Fibroblast of lung (primary cell): ENCODE measurements at places on chromosomes 5 and 9. TPM values are rescaled to one million over a fixed set of nuclear protein-coding genes. Genes with fewer than 3 reads are reported as not detected.

DNA sequence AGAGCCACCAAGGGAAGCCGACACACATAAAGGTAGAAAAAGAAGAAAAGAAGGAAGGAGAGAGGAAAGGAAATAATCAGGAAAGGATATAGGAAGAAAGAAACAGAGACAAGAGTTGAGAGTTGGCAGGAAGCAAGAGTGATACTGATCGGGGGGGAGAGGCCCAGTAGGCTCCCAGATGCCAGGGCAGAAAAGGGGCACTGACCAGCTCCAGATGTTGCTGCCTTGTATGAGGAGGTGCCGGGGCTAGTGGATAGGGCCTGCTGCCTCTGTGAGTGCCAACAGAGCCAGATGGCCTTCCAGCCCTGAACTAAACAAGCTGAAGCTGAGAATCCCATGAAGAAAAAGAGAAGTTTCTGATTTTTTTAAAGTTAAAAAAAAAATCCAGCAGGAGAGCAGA lies 82.0 kb upstream of the TRIM32 start:
- no peaks in the 10 kb centered on the region for H3K4me1 ChIP-seq
- H3K4me3 ChIP-seq, result no peak overlapping the region
- H3K27ac ChIP-seq, result no peak overlapping the region
- H3K27me3 ChIP-seq, result no peaks in the 10 kb centered on the region
- H3K36me3 ChIP-seq, result no peaks in the 10 kb centered on the region

GRCh38 chr5:80904533-80905187 lies 55.5 kb upstream of the RASGRF2 start:
- no peaks in the 10 kb centered on the region for H3K36me3 ChIP-seq
- H3K27me3 ChIP-seq, result no peaks in the 10 kb centered on the region
- DNase-seq, result no peak

The PCDHB4 gene
- 0.50 and 0.51 TPM in 2 replicates for total RNA-seq

GRCh38 chr9:36999728-37000333 lies 34.2 kb downstream of the PAX5 start:
- peaks cover 23% of the 10 kb centered on the region for H3K27me3 ChIP-seq
- H3K36me3 ChIP-seq, result no peaks in the 10 kb centered on the region
- peaks cover 3% of the 10 kb centered on the region for H3K4me1 ChIP-seq
- no peak overlapping the region for H3K4me3 ChIP-seq
- no peak overlapping the region for H3K27ac ChIP-seq

GRCh38 chr5:3356016-3356415 lies 239.6 kb upstream of the IRX1 start:
- no peak for DNase-seq
- H3K4me3 ChIP-seq, result no peak overlapping the region
- no peaks in the 10 kb centered on the region for H3K36me3 ChIP-seq

The FCN1 gene
- total RNA-seq, result not detected in 2 replicates

DNA sequence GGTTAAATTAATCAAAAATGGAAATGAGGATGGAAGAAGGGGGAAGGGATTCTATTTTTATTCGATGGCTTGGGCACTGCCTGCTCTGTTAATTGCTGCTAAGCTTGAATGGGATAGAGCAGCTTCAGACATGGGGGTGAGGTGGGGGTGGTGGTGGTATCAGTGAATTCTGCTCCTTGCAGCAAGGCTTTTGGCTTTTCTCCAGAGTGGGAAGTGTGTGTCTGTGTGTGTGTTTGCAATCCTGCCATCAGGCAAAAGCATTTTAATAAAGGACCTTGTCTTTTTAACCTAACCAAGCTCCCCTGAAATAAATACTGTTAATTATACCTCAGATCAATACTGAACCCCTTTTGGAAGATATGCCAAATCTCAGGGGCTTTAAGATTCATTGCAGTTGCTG lies 110.9 kb upstream of the GPR151 start:
- no peaks in the 10 kb centered on the region for H3K27me3 ChIP-seq
- DNase-seq, result no peak
- no peak overlapping the region for H3K27ac ChIP-seq
- H3K4me1 ChIP-seq, result no peaks in the 10 kb centered on the region

GRCh38 chr9:135136481-135136880 lies 49.0 kb downstream of the OLFM1 start:
- no peak overlapping the region for H3K27ac ChIP-seq
- no peaks in the 10 kb centered on the region for H3K27me3 ChIP-seq
- no peak overlapping the region for H3K4me3 ChIP-seq
- no peak for DNase-seq
- H3K36me3 ChIP-seq, result no peaks in the 10 kb centered on the region
- H3K4me1 ChIP-seq, result no peaks in the 10 kb centered on the region

- H3K36me3 ChIP-seq, result no peaks in the 10 kb centered on the region
- H3K27me3 ChIP-seq, result no peaks in the 10 kb centered on the region
- DNase-seq, result no peak
- H3K4me3 ChIP-seq, result no peak overlapping the region
These were observed 450.8 kb upstream of the TLE4 start for GRCh38 chr9:79120941-79121340.

- no peaks in the 10 kb centered on the region for H3K36me3 ChIP-seq
- no peaks in the 10 kb centered on the region for H3K27me3 ChIP-seq
- H3K27ac ChIP-seq, result peak overlapping the region; percentile 22
- peaks cover 14% of the 10 kb centered on the region for H3K4me1 ChIP-seq
- H3K4me3 ChIP-seq, result no peak overlapping the region
These were observed 135.6 kb downstream of the FOXD1 start for GRCh38 chr5:73312872-73313510.

The SEC24A gene
- 17.7 and 20.8 TPM in 2 replicates for total RNA-seq

The NMUR2 gene
- total RNA-seq, result not detected in 2 replicates

- no peaks in the 10 kb centered on the region for H3K27me3 ChIP-seq
- no peak overlapping the region for H3K27ac ChIP-seq
- no peak overlapping the region for H3K4me3 ChIP-seq
- H3K4me1 ChIP-seq, result no peaks in the 10 kb centered on the region
- H3K36me3 ChIP-seq, result no peaks in the 10 kb centered on the region
- DNase-seq, result no peak
These were observed 68.4 kb downstream of the MED10 start for GRCh38 chr5:6309949-6310348.

- H3K4me3 ChIP-seq, result no peak overlapping the region
- H3K36me3 ChIP-seq, result no peaks in the 10 kb centered on the region
- DNase-seq, result no peak
These were observed 497.6 kb downstream of the IRX1 start for GRCh38 chr5:4093236-4093635.

- H3K4me1 ChIP-seq, result no peaks in the 10 kb centered on the region
- DNase-seq, result no peak
- H3K27ac ChIP-seq, result no peak overlapping the region
- no peaks in the 10 kb centered on the region for H3K36me3 ChIP-seq
These were observed 235.9 kb upstream of the FAM174A start for GRCh38 chr5:100299261-100299660.

- H3K27me3 ChIP-seq, result no peaks in the 10 kb centered on the region
- peaks cover 3% of the 10 kb centered on the region for H3K4me1 ChIP-seq
- H3K27ac ChIP-seq, result no peak overlapping the region
- DNase-seq, result no peak
- peaks cover 15% of the 10 kb centered on the region for H3K36me3 ChIP-seq
- H3K4me3 ChIP-seq, result no peak overlapping the region
These were observed 34.9 kb upstream of the HMCN2 start for GRCh38 chr9:130230631-130231030.

- H3K36me3 ChIP-seq, result no peaks in the 10 kb centered on the region
- no peaks in the 10 kb centered on the region for H3K4me1 ChIP-seq
- no peak overlapping the region for H3K4me3 ChIP-seq
These were observed 12.3 kb upstream of the SKP1 start for GRCh38 chr5:134189031-134189430.

The SOX30 gene
- total RNA-seq, result under 0.01 TPM in 1 of 2 replicates, not detected in the other

The ANGPTL2 gene
- 108 and 163 TPM in 2 replicates for total RNA-seq

DNA sequence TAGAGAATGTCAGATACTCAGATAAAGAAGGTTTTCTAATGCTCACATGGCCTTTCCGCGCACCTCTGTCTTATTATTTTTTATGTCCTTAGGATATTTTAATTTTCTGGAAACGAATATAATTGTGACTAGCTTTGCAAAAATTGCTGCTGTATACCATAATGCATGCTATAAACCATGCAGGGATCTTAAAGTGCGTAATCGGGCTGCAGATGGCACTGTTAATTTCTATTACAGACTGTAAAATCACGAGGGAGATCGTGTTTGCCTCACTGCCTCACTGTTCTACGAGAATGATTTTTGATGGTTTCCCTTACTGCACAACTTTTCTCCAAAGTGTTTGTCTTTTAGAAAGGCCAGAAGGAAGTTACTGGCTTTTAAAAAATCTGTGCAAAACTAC lies 356.1 kb downstream of the TUSC1 start:
- H3K4me1 ChIP-seq, result no peaks in the 10 kb centered on the region
- no peak for DNase-seq
- H3K4me3 ChIP-seq, result no peak overlapping the region
- H3K36me3 ChIP-seq, result no peaks in the 10 kb centered on the region
- H3K27me3 ChIP-seq, result no peaks in the 10 kb centered on the region
- no peak overlapping the region for H3K27ac ChIP-seq

DNA sequence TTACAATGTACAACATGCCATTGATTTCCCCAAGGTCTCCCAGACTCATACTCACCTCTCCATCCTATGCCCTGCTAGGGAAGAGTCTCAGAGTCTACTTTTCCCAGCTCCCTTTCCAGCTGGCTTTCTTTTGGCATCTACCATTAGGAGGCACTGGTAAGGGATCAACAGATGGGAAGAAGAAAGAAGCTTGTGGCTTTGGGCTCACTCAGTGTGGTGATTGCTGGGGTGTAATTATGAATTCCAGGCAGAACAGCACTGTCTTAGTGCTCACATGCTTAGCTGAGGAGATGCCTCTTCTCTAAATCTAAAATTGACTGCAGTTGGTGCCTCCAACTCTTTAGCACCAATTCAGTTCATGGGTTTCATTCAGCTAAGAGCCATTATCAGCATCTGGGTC lies 330.0 kb downstream of the PSAT1 start:
- no peak for DNase-seq
- H3K4me1 ChIP-seq, result no peaks in the 10 kb centered on the region
- H3K4me3 ChIP-seq, result no peak overlapping the region
- no peaks in the 10 kb centered on the region for H3K27me3 ChIP-seq
- H3K36me3 ChIP-seq, result no peaks in the 10 kb centered on the region
- no peak overlapping the region for H3K27ac ChIP-seq

The C9orf153 gene
- 0.17 and 0.51 TPM in 2 replicates for total RNA-seq

DNA sequence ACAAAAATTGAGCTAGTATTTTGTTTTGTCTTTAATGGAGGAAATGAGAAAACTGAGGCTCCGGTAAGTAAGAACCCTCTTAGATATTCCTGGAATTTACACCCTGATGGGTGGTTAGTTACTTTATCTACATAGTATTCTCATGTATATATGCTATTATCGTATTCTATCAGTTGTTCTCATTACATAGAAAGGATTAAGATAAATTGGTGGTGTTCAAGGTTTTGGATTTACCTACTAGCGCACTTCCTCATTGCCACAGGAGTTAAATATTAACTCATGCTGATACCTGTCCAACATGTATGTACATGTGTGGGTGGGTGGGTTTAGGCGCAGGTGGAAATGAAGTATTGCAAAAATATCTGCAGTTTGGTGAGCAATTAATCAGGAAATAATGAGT lies 61.1 kb upstream of the IFNE start:
- H3K36me3 ChIP-seq, result no peaks in the 10 kb centered on the region
- DNase-seq, result no peak
- H3K4me3 ChIP-seq, result no peak overlapping the region
- H3K27ac ChIP-seq, result peak overlapping the region; percentile 14
- H3K4me1 ChIP-seq, result peaks cover 3% of the 10 kb centered on the region

DNA sequence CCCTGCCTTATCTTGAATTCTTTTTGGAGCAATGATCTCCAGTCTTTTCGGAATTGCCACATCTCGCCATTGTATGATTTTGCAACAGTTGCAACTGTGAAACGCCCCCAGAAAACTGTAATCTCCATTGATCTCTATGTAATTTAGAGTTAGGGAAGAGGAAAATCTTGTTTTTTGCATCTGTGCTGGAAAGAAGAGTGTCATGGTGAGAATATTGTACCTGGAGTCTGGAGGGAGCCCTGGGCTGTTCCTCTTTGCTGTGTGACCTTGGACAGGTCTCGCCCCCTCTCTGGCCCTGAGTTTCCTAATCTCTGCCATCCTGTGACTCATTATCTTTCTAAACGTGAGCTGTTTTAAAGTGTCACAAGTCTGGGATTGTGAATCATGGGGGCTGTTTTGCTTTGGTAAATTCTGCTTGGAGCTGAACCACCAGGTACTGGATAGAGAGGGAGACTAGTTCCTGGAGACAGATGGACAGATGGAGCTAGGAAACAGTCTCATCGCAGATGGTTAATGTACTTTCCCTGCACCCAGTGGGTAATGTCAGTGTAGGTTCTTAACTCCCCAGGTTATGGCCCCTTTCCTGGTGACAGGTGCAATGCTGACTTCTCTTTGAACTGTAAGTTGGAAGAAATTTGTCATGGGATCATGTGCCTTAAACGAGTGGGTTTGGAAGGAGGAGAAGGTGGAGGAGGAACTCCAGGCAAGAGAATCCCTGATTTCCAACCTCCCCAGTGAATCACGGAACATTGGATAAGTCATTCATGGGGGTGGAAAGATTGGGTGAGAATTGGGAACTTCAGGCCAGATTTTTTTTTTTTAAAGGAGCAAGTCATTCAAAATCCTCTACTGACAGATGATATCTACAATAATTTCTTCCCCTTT lies 19.6 kb downstream of the PPARGC1B start:
- no peak overlapping the region for H3K4me3 ChIP-seq
- H3K36me3 ChIP-seq, result no peaks in the 10 kb centered on the region
- DNase-seq, result no peak
- no peak overlapping the region for H3K27ac ChIP-seq
- H3K27me3 ChIP-seq, result no peaks in the 10 kb centered on the region
- H3K4me1 ChIP-seq, result no peaks in the 10 kb centered on the region

GRCh38 chr5:113902917-113903660 lies 389.6 kb downstream of the YTHDC2 start:
- no peak overlapping the region for H3K27ac ChIP-seq
- no peak overlapping the region for H3K4me3 ChIP-seq
- H3K4me1 ChIP-seq, result no peaks in the 10 kb centered on the region
- no peaks in the 10 kb centered on the region for H3K36me3 ChIP-seq

DNA sequence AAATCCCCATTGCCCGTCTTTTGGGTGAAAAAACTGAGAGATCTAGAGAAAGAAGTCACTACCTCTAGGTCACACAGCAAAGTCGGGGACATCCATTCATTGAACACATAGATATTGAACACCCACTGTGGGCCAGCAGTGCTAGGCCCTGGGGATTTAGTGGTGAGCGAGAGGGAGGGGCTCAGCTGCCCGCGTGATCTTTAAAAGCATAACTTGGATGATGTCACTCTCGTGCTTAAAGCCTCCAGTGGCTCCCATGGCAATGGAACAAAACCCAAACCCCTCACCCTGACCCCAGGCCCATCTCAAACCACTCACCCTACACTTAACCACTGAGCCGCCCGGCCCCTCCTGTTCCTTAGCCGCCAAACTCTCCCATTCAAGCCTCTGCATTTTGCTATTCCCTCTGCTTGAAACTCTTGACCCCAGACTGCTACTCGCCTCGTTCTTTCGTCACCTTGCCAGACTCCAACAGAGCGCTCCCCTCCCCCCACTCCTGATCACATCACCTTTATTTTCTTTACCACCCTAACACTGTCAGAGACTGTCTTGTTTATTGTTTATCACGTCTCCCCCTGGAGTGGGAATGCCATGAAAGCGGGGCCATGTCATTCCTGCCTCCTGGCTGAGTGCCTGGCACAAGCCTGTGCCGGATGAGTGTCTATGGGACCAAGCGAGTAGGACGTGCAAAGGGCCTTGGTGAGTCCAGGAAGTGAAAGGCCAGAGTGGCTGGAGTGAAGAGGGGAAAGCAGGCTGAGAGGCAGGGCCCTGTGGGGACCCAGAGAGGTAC lies 710 bp upstream of the PIP5KL1 start:
- peaks cover 26% of the 10 kb centered on the region for H3K4me1 ChIP-seq
- H3K4me3 ChIP-seq, result peak overlapping the region; percentile 53
- no peaks in the 10 kb centered on the region for H3K27me3 ChIP-seq
- H3K36me3 ChIP-seq, result peaks cover 3% of the 10 kb centered on the region

The ADCY2 gene
- total RNA-seq, result under 0.01 and 0.26 TPM in 2 replicates

GRCh38 chr5:72301557-72301956 lies 18.5 kb downstream of the MRPS27 start:
- no peaks in the 10 kb centered on the region for H3K27me3 ChIP-seq
- DNase-seq, result no peak
- no peaks in the 10 kb centered on the region for H3K4me1 ChIP-seq
- no peak overlapping the region for H3K27ac ChIP-seq
- peaks cover 4% of the 10 kb centered on the region for H3K36me3 ChIP-seq
- H3K4me3 ChIP-seq, result no peak overlapping the region
